ENCODE measurements at places on chromosomes 16 and 17. TPM values are rescaled to one million over a fixed set of nuclear protein-coding genes. Genes with fewer than 3 reads are reported as not detected.

PIK3R5 gene
- total RNA-seq, result 7.0 TPM

- H3K27me3 ChIP-seq, result no peaks in the 10 kb centered on the region
- H3K4me1 ChIP-seq, result no peaks in the 10 kb centered on the region
- no peak overlapping the region for H3K27ac ChIP-seq
Observed at GRCh38 chr16:78246559-78246958, 147.1 kb downstream of the WWOX start.

- peak overlapping the region; percentile 74 for H3K4me3 ChIP-seq
- H3K4me1 ChIP-seq, result peaks cover 86% of the 10 kb centered on the region
- H3K27ac ChIP-seq, result peak overlapping the region; percentile 87
- no peaks in the 10 kb centered on the region for H3K27me3 ChIP-seq
- no peak for DNase-seq
- no peaks in the 10 kb centered on the region for H3K36me3 ChIP-seq
Observed at GRCh38 chr16:85612191-85612800, 826 bp upstream of the GSE1 start.

- H3K4me1 ChIP-seq, result peaks cover 100% of the 10 kb centered on the region
- peaks cover 24% of the 10 kb centered on the region for H3K36me3 ChIP-seq
- H3K27me3 ChIP-seq, result no peaks in the 10 kb centered on the region
- DNase-seq, result no peak
Observed at GRCh38 chr17:38879878-38880665, 10.2 kb downstream of the LASP1 start.

DNA sequence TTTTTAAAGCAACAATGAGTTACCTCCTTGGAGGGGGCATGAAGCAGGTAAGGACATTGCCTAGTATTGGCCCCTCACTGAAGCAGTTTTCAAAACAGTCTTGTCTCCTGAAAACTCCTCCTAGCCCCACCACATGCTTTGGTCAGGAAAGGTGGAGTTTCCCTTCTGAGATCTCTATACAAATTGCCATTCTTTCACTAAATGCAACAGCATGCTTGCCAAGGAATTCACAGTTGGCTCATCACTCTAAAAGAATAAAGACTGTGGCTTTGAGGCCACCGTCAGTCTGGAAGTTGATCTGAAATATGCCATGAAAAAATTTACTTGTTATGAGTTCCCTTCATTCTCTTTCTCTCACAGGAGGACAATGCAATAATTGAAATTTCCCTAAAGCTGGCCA, 4.2 kb downstream of the TTC19 start:
- no peak overlapping the region for H3K27ac ChIP-seq
- H3K4me3 ChIP-seq, result no peak overlapping the region
- H3K36me3 ChIP-seq, result peaks cover 75% of the 10 kb centered on the region
